ENCODE measurements at places on chromosomes 7 and 10. TPM values are rescaled to one million over a fixed set of nuclear protein-coding genes. Genes with fewer than 3 reads are reported as not detected.

Gene NUTM2E
- 0.11 TPM for polyA plus RNA-seq

Gene OGDHL
- 0.01 TPM for polyA plus RNA-seq

Gene STK31
- polyA plus RNA-seq, result 0.01 TPM

Gene VIPR2
- polyA plus RNA-seq, result 2.3 TPM

Gene CAV2
- polyA plus RNA-seq, result 11.7 TPM

Gene SUN3
- polyA plus RNA-seq, result not detected

Gene GRM3
- polyA plus RNA-seq, result not detected

Gene CYP2C19
- polyA plus RNA-seq, result 0.04 TPM

Gene AOC1
- 0.25 TPM for polyA plus RNA-seq

Gene PRXL2A
- polyA plus RNA-seq, result 39.9 TPM

Gene CDK14
- 4.8 TPM for polyA plus RNA-seq

Gene COL26A1
- not detected for polyA plus RNA-seq

Gene ZNF282
- polyA plus RNA-seq, result 7.6 TPM

Gene CYP3A7
- polyA plus RNA-seq, result not detected

Gene COBL
- 122 TPM for polyA plus RNA-seq

Gene HSPB1
- 4,364 TPM for polyA plus RNA-seq

Gene HBP1
- 14.6 TPM for polyA plus RNA-seq

Gene DENND2A
- 2.7 TPM for polyA plus RNA-seq

Gene MBL2
- polyA plus RNA-seq, result not detected

Gene KIAA1549
- polyA plus RNA-seq, result 1.4 TPM

Gene CLRN3
- polyA plus RNA-seq, result 0.03 TPM

Gene NPTX2
- polyA plus RNA-seq, result 8.3 TPM

Gene TACR2
- 0.61 TPM for polyA plus RNA-seq

Gene AKR1C1
- polyA plus RNA-seq, result 1,974 TPM

Gene PRRT4
- polyA plus RNA-seq, result 3.5 TPM

Gene FXYD4
- polyA plus RNA-seq, result 0.74 TPM

Gene GAD2
- not detected for polyA plus RNA-seq

Gene PTPRN2
- 0.51 TPM for polyA plus RNA-seq

Gene CCSER2
- 12.5 TPM for polyA plus RNA-seq

Gene ADCY1
- polyA plus RNA-seq, result 1.4 TPM

Gene CXCL12
- polyA plus RNA-seq, result 23.6 TPM

Gene LDB3
- polyA plus RNA-seq, result 108 TPM

Gene HOXA7
- 2.9 TPM for polyA plus RNA-seq

Gene SFRP4
- 0.38 TPM for polyA plus RNA-seq

Gene CALML5
- not detected for polyA plus RNA-seq

Gene NXPH1
- polyA plus RNA-seq, result not detected

Gene TAS2R5
- polyA plus RNA-seq, result 0.40 TPM

Gene KLF14
- 1.5 TPM for polyA plus RNA-seq

Gene UNC5B
- 1.1 TPM for polyA plus RNA-seq

Gene GATA3
- polyA plus RNA-seq, result 1.2 TPM

Gene LHFPL3
- polyA plus RNA-seq, result not detected

Gene TCAF2
- polyA plus RNA-seq, result 0.58 TPM

Gene GRM8
- polyA plus RNA-seq, result 0.08 TPM

Gene C7orf25
- polyA plus RNA-seq, result 2.8 TPM

Gene GDF10
- polyA plus RNA-seq, result 0.14 TPM

Gene CALML3
- polyA plus RNA-seq, result not detected

Gene HMX2
- polyA plus RNA-seq, result not detected

Gene NME8
- not detected for polyA plus RNA-seq

Gene POLR3A
- polyA plus RNA-seq, result 5.2 TPM
